ENCODE measurements at places on chromosomes 6 and 20.

DNA sequence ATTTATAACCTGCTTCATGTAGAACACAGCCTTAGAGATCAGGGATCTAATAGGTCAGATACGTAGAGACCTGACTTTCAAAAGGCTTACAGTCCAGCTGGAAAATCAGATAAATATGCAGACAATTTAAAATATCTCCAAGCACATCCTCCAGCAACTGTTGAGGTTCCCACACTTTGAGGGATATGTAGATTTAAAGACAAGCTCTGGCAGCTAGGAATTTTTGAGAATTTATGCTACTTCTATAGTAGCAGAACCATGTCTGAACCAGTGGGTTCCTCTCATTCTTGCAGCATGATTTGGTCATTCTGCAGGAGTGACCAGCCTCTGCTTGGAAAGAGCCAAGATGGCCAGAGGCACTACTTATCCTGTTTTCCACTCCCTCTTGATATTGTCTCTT, 60.5 kb downstream of the CYB5R4 start:
- no peak for DNase-seq

DNA sequence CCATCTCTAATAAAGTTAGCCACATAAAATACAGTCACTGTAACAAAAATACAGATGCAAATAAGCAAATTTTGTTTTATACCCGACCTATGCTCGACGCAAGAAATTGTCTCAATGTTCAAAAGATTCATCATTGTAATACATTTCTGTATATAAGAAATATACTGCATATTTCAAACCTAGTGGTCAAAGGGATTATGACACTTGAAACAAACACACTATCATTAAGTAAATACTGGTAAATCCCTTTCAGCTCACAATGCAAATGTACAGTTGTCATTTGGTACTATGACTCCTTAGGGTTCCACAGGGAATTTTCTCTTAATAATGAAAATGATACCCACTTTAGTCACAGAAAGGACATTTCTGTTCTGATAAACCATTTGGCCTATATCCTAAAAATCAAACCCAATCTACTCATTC, 2.2 kb downstream of the HIVEP2 start:
- no peak for DNase-seq

- DNase-seq: no peak
Observed at GRCh38 chr6:157019733-157020132, 242.6 kb downstream of the ARID1B start.

- no peak for DNase-seq
Observed at GRCh38 chr20:57780398-57780797, 70.6 kb upstream of the PMEPA1 start.

DNA sequence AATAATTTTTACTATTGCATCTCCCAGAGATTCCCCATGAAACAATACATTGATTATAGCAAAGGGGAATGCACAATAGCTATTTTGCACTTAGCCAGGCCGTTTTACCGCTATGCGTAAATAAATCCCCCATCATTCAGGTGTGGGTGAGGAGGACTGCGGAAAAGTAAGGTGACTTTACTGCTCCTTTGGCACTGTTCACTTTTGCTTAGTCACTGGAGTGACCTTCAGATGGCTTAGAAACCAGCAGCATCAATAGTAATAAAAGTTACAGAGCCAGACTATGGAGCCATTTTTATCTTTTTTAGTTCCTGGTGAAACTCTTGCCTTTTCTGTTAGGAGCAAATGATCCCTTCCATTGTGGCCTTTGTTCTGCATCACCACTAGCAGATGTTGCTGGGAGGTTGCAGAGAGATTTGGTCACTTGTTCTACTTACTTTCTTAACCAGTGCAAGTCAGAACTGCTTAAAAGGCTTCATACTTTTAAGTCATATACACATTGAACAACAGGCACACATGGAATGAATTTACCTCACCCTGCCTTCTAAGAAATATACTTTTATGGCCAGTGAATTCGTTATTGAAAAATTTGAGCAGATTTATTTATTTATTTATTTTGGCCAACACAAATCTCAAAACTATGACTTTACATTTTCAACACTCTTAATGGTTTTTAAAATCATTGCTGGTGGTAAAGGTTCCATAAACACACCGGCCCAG, 12.1 kb upstream of the BTBD3 start:
- no peak for DNase-seq

DNA sequence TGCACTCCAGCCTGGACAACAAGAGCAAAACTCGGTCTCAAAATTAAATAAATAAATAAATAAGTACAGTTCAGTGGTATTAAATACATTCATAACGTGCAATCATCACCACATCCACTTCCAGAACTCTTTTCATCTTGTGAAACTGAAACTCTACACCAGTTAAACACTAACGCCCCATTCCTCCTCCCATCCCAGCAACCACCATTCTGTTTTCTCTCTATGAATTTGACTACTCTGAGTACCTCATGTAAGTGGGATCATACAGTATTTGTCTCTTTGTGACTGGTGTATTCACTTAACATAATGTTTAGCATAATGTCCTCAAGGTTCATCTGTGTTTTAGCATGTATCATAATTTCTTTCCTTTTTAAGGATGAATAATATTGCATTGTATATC, 29.1 kb upstream of the SCML4 start:
- no peak for DNase-seq

DNA sequence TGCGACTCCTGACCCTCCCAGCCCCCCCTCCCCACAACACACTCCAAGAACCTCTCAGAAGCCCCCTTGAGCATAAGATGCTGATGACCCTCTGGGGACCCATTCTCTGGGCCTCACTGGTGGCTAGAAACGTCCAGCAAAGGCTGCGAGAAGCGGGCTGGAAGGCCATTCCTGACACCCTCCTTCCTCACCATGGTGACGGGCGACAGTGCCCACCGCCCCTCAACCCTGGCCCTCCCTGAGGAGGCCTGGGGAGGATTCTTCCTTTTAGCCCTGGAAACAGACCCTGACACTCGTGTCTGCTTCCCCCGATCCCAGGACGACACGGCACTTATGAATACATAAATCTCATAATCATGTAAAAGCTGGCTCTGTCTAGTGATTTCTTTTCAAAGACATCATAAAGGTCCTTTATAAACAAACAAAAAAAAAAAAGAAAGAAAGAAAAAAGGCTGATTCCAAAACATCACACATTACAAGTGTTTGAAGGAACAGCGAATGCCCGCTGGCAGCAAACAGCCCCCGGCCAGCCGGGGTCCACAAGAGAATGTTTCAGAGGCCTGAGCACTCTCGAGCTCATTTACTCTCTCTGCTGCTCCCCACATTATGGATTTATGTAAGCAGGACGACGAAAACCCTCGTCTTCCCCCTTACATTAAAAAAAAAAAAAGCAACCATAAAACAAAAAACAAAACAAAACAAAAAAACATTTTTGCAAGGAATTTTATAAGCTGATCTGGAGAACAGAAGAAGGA, 40.7 kb downstream of the PREX1 start:
- DNase-seq: no peak

GRCh38 chr6:35318196-35319171, 20.9 kb downstream of the DEF6 start:
- DNase-seq: no peak

DNA sequence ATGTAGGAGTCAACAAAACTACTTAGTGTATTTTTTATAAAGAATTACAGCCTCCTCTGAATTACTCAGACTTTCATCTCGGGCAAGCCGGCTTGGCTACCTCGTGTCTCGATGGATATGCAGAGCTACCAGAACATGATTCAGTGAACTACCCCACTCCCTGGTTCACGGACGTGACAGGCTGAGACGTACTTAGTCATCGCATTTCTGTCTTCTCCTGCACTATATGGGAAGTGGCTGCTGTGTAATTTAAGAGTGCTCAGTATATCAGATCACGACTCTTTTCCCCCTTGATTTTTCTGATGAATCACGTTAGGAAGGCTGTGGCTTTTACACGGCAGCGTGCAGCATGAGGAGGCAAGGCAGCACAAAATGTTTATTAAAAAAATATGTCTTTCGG, 302.7 kb upstream of the ZFP64 start:
- peak; percentile 46 for DNase-seq

DNA sequence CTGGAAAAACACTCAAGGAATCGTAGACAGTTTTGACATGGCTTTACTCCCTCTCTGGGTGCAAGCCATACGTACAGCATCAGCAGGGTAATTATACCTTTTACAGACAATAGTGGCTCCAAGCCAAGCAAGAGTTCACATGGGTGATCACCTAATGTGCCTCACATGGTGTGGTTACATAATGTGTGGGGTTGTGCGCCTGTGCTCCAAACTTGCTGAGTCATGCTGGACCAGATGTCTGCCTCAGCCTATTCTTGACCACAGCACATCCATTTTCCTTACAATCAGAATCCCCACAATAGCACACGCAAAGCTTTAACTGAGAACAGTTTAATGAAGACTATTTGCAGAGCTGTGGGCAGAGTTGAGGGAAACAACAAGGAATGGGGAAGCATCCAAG, 74.5 kb downstream of the ALDH8A1 start:
- DNase-seq: no peak

DNA sequence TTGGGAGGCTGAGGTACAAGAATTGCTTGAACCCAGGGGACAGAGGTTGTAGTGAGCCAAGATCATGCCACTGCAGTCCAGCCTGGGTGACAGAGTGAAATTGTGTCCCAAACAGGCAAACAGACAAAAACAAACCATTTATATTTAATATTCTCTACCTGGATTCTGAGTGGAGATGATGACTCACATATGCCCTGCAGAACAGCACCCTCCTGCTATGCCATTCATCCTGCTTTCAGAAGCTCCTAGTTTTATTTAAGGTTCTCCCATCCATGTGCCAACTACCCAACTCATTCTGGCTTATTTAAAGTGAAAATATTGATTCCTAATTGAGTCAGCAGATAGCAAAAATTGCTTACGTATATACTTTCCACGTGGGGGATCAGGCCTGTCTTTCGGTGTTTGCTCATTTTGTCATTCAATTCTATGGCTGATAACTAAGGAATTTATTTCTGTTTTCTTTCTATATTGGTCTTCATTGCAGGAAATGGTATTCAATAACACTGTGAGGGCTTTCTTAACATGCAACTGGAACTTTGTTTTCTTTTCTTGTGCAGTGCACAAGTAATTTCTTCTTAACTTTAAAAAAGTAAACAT, 459.1 kb upstream of the JAG1 start:
- no peak for DNase-seq

DNA sequence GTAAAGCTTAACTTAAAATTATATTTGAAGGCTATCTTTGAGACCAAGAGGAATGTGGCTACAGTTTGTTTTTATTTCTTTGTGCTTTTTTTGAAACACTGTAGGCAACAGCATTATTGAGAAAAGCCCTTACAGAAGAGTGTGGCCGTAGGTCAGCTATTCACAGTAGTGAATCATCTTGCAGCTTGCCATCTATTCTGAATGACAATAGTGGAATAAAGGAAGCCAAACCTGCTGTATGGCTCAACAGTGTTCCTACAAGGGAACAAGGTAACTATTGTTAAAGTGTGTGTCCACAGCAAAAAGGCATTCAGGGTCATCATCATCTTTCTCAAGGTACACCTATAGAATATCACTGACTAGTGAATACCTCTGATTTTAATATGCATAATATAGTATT, 88.5 kb downstream of the KIZ start:
- DNase-seq: no peak

GRCh38 chr6:73308712-73309534, 45.2 kb downstream of the DPPA5 start:
- DNase-seq: no peak

DNA sequence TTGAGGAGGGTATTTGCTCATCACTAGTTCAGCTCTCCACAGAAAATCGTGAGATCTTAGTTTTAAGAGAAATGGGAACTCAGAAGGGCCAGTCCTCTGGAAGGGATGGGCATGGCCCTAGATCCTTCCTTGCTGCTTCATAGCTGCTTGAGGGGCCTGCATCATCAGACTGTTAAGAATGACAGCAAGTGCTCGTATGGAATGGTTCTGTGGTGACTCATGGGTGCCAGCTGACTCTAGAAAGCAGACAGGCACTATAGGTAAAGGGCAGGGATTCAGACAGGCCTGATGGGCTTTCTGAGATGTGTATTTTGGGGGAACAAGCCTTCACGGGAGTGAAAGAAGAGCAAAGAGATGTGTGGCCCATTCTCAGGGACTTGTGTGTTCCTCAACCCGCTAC, 90.8 kb downstream of the MYLK4 start:
- no peak for DNase-seq

DNA sequence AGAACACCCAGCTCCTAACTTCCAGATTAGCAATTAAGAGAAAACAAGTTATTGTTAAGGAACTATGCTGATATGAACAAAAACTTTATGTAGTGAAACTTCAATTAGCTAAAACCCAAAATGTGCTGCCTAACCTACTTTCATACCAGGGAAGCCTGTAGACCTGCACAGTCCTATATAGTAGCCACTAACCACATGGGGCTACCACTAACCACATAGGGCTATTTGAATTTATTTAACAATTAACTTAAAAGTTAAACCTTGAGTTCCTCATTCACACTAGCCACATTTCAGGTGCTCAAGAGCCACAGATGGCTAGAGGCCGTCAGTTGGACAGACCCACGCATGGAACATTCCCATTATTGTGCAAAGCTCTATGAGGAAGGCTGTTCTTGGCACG, 72.4 kb upstream of the LAMP5 start:
- DNase-seq: no peak

DNA sequence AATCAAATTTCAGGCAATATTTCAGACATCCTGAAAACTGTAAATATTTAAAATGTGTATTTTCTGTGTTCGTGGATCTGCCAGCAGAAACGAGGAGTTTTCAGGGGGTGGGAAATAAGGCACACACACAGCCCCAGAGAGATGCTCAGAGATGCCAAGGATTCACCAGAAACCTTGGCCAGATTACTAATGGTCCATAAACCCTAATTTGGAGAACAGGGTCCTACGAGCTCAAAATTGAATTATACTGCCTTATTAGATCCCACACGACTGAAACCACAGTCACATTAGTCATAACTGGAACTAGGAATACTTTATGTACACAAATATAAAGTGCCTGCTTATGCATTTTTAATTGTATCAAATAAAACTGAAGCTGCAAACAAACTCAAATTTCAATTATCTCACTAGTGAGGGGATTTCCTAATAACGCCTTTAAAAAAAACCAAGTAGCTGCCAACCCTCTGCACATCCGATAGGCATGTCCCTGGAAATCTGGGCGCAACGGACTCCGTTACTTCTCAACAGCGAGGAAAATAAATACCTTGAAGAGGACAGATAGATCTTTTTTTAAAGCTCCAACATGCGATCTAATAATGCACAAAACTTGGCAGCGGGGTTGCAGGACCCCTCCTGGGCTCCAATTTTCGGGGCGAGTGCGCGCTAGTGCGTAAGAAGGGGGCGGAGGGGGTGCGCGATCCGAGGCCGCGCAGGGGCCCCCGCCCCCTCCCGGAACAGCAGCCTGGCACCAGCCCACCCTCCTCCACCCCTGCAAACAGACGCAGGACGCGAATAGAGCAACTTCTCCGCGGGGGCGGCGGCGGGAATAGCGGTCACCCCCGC, 897 bp downstream of the CHD6 start:
- no peak for DNase-seq

DNA sequence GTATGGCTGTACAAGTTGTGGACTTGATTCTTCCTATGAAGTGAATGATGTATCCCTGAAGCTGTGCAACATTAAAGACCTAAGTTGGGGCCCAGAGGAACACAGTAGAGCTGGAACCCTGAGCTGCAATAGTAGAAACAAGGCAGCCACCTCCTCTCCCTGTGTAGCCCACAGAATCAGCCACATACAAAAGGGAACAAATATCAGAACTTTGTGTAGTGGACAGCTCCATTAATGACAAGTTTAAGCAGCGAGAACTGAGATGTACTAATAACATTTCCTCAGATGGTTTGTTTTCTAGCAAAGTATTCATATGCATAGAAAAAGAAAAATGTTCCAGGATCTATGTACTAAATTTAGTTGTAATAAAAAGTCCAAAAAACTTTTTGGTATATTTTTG, 19.2 kb downstream of the PHACTR1 start:
- no peak for DNase-seq
